ENCODE measurements at places on chromosomes 4 and X.

- DNase-seq = peak; percentile 46
Observed at GRCh38 chr4:117134386-117134785, 49.0 kb upstream of the TRAM1L1 start.

DNA sequence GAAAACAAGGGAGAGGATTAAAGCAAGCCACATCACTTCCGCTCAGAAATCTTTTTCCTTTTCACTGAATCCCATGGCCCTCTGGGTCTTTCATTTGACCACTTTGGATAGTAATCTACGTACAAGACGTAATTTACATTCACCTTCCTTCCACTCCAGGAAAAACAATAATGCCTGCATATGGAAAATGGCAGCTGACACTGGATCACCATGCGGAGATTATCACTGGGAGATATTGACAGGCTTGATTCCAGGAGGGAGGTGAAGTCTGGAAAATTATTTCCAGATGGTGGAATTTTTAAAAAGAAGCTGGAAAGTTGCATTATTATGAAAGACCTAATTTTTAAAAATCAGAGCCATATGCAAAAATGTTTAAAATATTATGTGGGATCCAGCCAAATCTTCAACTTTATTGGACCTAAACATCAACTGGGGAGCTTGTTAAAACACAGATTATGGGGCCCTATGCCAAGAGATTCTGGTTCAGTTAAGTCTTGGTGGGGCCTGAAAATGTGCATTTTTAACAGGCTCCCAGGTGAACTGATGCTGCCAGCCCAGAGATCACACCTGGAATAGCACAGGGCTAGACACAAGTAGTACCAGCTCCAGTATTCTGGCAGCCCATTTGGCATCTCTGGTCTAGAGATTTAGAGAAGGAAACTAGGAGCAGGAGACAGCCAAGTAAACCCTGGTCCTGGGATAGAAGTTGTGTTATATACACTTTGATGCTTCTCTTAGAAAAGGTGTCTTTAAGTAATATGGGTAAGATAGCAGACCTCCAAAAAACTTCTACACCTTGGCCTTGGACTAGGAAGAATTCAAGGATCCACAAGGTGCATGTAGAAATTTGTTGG lies 290.3 kb upstream of the LDB2 start:
- DNase-seq = no peak

DNA sequence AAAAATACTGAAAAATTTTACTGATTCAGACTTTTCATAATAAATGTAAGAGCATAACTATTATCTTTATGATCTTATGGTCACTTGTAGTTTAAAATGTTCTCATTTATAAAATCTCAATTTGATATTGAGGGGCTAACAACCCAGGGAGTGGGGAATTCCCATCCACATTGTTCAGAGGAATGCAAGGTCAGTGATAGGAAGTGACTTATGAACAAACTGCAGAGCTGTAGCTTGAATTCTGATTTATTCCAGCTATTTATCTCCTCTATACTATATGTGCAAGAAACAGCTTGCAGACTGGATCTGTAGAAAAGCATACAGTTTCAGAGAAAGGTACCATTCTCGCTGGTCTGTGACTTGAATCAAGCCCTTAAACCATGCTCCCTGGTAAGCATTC lies 61.6 kb downstream of the SEC24D start:
- no peak for DNase-seq

DNA sequence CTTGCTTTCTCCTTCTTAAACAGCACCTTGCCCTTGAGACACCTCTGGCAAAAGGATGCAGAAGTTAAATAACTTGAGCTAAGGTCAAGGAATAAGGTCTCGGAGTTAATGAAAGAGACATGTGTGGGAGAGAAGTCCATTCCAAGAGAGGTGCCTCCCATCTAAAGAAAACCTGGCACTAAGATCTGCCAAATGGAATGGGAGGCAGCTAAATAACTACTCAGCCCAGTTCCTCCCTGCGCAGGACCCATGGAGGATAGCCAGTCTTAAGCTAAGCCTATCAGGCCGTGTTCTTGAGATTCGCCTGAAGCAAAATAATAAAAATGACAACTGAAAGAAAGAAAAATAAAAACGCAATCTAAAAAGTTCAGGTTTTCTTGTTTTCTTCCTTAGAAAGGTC lies 20.7 kb upstream of the ELF4 start:
- DNase-seq = no peak

DNA sequence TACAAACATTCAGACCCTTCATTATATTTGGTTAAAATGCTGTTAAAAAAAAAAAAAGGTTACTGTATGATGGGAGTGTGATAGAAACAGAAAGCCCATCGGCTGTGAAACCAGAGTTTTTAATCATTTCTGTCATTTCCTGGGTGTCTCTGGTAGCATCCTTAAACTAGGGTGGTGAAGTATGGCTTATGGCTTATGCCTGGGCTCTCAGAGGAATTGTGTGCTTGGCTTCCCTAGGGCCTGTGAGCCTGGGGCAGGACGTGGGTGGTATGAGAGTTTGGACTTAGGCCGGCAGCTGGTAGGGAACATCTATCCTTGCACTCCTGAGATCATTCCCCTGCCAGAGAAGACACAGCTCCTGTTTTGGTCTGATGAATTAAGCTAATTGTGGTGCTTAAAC lies 52.2 kb downstream of the DCUN1D4 start:
- DNase-seq = no peak

DNA sequence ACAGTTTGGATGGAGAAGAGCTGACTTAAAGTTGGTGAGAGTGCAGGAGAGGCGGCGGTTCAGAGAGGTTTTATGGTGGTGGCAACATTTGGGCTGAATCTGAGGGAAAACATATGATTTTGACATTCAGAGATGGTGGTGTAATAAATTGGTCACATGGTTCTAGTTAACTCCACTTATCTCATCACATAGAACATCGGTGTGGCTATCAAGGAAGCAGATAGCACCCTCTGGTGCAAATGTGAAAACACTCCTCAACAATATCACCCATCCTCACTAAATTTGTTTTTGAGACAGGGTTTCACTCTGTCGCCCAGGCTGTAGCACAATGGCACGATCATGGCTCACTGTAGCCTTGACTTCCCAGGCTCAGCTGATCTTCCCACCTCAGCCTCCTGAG lies 28.8 kb downstream of the SUPT20HL2 start:
- peak; percentile 11 for DNase-seq

- DNase-seq = no peak
Observed at GRCh38 chrX:68696267-68696990, 49.0 kb downstream of the STARD8 start.
